ENCODE measurements at places on chromosomes 4 and X.

DNA sequence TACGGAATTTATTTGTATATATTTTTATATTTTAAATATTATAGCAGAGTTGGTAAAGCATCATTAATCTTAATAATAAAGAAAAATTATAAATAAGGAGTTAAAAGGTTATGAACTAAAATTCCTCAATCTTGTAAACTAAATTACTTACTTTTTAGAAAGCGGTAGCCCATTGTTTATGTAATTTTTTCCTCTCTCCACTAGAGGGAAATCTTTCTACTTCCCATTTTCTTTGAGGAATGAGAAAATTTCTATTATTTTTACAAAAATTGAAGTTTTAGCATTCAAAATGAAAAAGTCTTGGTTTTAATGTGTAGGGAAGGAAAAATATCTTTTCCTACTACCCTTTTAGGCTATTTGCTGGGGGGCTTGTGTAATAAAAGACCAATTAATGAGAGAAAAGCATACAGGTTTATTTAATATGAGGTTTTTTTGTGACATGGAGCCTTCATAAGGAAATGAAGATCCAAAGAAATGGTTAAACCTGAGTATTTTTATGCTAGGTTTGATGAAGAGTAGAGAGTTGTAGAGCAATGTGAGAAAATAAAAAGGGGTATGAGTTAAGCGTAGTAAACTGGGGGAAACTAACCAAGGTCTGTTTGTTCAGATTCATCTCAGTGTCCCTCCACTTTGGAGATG is 68.7 kb upstream of the ADAD1 start:
- DNase-seq, result no peak

DNA sequence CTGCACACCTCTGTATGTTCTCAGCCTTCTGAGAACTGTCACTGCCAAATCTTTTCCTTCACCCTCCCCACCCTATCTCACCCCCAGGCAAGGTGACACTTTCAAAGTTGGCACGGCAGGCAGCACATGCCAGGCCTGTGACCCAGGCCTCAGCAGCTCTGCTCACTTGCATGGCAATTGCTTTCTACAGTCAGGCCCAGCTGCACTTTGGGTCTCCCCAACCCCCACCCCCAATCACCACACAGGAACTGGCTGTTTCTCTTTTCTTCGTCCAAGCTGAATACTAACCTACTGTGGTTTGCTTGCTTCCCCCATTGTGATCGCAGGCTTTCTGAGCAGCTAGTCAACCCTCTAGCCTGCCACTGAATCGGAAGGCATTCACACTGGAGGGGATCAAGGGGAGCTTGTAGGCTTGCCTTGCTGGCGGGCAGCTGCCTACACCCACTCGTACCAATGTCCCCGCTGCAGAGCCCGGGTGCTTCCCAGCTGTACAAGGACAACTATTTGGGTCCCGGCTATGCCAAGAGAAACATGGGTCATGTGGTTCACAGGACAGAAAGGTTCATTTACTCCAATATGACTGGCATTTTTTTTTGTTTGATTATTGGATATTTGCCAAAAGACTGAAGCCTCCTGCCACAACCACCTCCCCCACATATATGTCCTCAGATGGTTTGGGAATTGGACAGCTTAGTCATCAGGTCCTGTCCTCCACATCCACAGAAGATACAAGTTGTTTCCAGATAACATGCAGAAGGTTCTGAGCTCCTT is 28.1 kb downstream of the SLC25A43 start:
- DNase-seq, result no peak

- no peak for DNase-seq
Measured at GRCh38 chr4:101205916-101206315, 141.4 kb downstream of the PPP3CA start.

DNA sequence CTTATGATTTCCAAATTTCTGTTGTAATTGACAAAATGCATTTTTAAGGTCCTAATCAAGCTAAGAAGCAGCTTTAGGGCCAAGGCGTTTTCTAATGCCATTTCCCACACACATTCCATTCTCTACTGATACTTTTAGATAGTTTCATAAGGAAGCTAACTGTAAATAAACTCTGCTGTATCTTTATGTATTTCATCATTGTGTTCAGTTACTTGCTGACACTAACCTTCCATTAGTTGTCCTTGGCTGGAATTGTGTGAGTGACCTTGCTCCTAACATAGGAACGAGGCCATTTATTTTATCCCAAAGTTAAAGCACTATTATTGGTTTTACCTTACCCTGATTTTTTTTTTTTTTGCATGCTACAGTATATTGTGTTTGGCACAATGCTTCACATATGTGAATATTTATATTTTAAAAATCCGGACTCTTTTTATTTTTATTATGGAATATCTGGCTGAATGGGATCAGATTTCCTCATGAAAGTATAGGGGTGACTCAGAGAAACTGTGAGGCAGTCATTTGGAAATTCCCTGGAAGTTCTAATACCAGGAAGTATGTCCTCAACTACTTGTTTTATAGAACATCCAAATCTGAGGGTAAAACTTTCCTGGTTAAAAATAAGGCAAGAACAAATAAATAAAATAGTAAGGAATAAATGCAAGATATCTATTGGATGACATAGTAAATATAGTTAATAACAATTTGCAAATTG is 62.7 kb upstream of the SORBS2 start:
- DNase-seq, result no peak

GRCh38 chr4:72987741-72988729 is 81.5 kb downstream of the COX18 start:
- no peak for DNase-seq

DNA sequence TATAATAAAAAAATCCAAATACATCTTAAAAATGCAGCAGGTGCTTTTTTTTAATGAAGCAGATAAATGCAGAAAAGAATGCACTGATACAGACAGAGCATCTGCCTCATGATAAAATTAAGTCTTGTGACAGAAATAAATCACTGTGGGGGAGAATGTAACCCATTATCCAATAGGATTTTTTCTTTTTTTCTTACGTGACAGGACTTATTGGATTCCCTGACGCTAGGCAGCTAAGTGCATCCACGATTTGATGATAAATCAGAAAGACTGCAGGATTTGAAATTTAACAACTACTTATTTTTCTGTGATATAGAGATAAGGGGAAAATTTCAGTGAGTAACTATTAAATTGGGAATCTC is 110.6 kb upstream of the PPARGC1A start:
- DNase-seq, result no peak

DNA sequence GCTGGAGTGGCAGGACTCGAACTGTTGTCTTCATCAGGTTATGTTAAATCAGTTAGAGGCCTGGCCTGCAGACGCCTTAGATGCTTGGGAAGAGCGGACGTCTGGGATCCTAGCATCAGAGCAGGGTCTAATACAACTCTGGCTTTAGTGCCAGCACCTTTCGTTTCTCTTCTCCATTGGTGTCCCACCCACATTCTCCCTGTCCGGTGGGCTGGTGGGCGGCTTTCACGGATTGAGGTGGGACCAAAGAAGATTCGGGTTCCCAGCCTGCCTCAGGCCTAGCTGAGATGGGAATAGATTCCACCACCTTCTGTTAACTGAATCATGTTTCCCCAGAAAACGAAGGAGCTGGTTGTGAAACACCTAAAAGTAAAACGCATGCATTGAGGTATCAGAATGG is 939 bp downstream of the PDK3 start:
- no peak for DNase-seq

DNA sequence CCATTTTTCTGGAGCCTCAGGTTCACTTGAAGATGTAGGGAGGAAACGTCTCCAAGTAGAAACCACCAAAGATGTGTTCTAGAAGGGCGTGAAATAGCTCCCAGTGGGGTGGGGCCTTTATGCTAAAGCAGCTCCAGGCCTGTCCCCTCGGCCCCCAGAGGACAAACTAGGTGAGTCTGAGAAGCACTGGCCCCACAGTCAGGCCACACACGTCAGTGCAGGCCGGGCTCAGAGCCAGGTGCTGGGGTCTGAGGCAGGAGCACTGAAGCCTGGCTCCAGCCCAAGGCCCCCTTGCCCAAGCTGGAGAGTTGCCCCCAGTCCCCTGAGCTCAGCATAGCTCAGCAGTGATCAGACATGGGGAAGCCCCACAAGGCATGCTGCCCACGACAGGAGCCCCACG is 95.4 kb upstream of the PSAPL1 start:
- DNase-seq, result no peak

GRCh38 chr4:172486531-172486930 is 673.3 kb downstream of the GALNTL6 start:
- no peak for DNase-seq

GRCh38 chr4:35511851-35512250 is 732.5 kb downstream of the ARAP2 start:
- no peak for DNase-seq

DNA sequence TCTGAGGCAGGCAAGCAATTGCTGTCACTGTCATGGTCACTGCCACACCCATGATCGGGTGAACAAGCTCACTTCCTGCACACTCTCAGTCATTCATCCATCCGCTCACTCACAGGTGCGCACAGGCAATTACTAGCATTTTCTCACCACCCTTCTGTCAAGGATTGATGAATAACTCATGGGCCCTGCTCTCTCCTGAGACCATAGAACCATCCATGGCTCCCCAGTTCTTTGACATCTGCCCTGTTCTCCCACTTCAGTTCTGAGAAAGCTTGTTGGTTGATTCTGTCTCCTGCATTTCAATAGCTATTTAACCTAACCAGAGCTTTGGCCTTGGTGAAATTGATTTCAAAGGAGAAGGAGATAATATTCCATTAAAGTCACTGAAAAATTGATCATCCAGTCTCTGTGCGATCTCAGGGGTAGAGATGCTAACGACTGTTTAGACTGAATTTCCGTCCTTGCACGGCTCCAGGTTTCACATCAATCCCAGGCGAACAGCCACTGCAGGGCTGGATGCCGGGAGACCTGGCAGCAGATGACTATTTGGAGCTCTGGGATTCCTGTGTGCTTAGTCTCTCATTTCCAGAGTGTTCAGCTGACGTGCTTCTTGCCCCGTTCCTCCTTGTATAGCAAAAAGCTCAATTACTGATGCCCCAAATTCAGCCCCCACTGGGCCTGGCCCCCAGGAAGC is 36.9 kb upstream of the ADRA2C start:
- no peak for DNase-seq

GRCh38 chr4:73750730-73751129 is 10.4 kb downstream of the CXCL8 start:
- DNase-seq, result no peak

GRCh38 chr4:96775501-96775900 is 935.6 kb downstream of the PDHA2 start:
- DNase-seq, result no peak

GRCh38 chr4:73945140-73945539 is 36.7 kb downstream of the PF4 start:
- DNase-seq, result no peak

DNA sequence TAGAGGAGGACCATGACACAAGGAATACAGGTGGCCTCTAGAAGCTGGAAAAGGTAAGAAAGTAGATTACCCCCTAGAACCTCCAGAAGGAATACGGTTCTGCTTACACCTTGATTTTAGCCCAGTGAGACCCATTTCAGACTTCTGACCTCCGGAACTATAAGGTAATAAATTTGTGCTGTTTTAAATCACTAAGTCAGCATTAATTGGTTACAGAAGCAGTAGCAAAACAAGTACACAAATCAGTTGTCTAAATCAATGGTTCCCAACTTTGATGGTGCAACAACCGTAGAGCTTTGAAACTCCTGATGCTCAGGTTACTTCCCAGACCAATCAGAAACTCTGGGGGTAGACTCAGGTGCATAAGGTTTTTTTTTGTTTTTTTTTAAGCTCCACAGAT is 113.6 kb downstream of the RTL9 start:
- DNase-seq, result no peak

DNA sequence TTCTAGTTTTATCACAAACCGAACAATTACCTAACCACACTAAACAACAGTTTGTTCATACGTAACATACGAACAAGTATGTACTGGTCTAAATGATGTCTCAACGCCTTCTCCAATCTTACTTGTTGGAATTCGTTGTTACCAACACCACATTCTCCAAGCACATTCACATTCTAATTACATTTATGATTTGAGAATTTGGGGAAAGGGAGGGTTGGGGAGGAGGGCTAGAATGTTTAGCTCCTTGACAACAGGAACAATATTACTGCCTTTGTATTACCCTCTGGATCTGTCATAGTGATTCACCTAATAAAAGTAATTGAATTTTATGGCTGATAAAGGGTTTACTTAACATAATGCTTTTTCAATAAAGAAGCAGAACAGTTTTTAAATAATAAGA is 24.4 kb downstream of the LCORL start:
- DNase-seq, result no peak

All from NCI-H1436 treated with DMSO at 0.1 percent for 48 hours (cell line).